Renal cortex interstitium (tissue), 15 donors: ENCODE measurements at places on chromosomes 13 and 19.

DNA sequence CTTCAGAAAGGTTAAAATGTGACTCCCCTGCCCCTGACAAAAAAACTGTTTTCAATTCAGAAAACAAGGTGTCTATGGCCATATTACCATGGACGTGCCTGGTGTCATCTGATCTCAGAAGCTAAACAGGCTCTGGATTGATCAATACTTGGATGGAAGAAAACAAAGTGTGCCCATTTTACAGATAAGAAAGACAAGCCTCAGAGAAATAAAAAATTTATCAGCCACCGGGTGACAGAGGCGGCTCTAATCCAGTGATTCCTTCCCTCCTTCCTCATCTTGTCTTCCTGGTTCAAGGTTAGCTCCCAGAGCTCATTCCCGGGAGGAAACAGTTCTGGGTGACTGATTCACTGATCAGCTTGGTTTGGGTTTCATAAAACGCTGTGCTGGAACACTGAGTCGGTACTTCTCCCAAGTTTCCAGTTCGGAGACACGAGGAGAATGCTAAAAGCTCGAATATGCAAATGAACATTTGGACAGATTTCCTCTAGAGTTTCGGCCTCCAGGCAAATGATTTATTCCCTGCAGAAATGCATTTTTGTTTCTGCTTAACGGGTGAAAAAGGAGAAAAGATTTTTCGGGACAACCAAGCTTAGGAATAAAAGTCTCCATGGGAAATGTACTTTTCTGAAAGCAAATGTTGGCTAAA, 211.2 kb downstream of the UQCRFS1 start:
- peak; percentile 40 for DNase-seq

GRCh38 chr13:109146393-109146792, 517.0 kb downstream of the MYO16 start:
- no peak for DNase-seq

- no peak for DNase-seq
Measured at GRCh38 chr19:40716031-40716481, 630 bp downstream of the COQ8B start.

DNA sequence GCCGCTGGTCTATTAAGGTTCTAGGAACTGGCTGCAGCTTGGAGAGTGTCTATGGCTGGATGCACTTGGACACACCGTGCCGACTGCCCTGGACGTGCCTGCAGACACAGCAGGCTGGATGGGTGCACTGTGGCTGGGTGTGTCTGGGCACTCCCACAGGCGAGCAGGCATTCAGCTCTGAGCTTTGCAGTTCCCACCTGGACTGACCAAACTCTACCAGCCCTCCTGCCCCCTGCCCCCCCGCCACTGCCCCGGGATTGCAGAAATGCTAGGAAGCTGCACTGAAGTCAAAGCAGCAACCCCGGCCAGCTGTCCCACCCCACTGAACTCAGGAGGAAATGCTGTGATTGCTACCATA, 7.0 kb upstream of the LRP3 start:
- no peak for DNase-seq

DNA sequence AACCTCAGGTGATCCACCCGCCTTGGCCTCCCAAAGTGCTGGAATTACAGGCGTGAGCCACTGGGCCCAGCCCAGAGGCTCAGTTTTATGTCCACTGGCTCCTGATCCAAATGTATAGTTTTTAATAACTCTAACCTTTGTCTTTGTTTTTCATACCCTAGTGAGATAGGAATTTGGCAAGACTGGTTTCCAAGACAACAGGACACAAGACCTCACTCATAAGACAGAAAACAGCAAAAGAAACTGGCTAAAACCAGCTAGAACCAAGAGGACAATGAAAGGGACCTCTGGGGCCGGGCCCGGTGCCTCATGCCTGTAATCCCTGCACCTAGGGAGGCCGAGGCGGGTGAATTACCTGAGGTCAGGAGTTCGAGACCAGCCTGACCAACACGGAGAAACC, 27.6 kb downstream of the CPT1C start:
- no peak for DNase-seq

GRCh38 chr19:425056-425455, 16.1 kb upstream of the C2CD4C start:
- DNase-seq, result no peak

DNA sequence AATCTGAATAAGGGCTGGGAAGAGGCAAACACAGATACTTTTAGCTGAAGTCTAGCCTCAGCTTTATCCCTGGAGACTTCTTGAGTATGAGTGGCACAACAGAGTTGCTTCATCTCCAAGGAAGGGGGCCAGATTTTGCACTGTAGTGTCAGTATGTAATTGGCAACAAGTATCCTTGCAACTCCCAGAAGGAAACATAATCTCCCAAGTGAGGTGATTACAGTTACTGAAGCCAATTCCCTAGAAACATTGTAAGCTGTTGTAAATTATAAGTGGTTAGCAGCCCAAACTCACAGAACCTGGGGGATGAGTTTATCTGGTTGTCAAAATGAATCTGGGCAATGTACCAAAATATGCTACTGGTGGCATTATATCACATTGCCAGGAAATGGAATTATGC, 2065.7 kb upstream of the PCDH20 start:
- no peak for DNase-seq

DNA sequence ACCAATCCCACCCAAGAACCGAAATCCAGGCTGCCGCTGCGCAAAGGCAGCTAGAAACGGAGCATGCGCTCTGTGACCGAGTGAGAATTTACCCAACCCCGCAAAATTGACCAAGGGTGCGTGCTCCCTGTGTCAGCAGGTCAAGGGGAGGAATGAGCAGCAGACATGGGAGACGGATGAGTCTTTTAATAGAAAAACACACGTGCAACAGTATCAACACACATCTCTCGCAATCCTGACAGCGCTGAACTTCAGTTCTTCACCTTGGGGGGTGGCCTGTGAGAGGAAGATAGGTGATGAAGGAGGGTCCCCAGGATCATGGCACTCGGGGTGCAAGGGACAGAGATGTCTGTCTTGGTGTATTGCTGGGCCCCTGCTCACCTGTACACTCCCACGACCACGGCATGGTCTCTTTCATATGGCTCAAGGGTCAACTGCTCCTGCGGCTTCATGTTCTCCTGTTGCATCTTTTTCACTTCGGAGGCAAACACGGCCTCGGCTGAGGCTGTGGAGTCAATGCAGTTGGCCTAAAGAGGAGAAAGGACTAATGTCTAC, 402 bp upstream of the DYRK1B start:
- no peak for DNase-seq

GRCh38 chr13:63741029-63741813, 2325.6 kb upstream of the PCDH20 start:
- no peak for DNase-seq

DNA sequence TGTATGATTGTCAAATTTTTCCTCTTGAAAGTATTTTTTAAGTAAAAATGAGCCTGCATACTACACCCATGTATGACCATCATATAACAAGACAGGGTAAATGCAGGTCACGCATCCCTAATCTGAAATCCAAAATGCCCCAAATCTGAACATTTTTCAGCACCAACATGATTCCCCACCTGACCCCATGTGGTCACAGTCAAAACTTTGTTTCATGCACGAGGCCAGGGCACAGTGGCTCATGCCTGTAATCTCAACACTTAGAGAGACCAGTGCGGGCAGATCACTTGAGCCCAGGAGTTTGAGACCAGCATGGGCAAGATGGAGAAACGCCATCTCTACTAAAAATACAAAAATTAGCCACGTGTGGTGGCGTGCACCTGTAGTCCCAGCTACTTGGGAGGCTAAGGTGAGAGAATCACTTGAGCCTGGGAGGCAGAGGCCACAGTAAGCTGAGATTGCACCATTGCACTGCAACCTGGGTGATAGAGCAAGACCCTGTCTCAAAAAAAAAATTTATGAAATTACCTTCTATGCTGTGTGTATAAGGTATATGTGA, 63.7 kb upstream of the NPAS1 start:
- no peak for DNase-seq

GRCh38 chr13:114136576-114136975, 4.2 kb upstream of the RASA3 start:
- no peak for DNase-seq

- no peak for DNase-seq
Measured at GRCh38 chr19:4911786-4912672, 2.7 kb downstream of the UHRF1 start.

- DNase-seq, result no peak
Measured at GRCh38 chr19:2475018-2475701, 767 bp upstream of the GADD45B start.
